Activated T-cell treated with anti-CD3 and anti-CD28 coated beads for 1 hour (primary cell): ENCODE measurements at places on chromosomes 7 and 10.

DNA sequence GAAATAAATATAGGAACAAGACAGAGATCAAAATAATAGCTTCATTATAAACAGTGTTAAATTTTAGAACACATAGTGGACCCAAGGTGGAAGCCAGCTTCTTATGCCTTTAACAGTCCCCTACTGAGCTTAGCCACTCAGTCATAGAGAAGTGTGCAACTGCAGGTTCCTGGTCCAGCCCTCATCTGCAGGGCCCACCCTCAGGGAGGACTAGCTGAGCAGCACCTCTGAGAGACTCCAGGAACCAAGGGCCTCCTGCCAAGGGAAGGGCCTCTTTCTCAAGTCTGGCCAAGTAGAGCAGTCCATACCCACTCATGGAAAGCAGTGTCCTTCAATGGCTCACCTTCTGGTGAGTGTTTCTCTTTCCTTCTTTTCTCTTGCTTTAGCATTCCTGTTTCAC lies 173.7 kb upstream of the PRPS1L1 start:
- no peak for DNase-seq

- no peak for DNase-seq
These were observed 271.0 kb upstream of the COBL start for GRCh38 chr7:51587604-51588003.

GRCh38 chr10:60208676-60209269 lies 180.9 kb downstream of the ANK3 start:
- no peak for DNase-seq

- no peak for DNase-seq
These were observed 37.2 kb downstream of the TMEM120A start for GRCh38 chr7:75957021-75957736.

DNA sequence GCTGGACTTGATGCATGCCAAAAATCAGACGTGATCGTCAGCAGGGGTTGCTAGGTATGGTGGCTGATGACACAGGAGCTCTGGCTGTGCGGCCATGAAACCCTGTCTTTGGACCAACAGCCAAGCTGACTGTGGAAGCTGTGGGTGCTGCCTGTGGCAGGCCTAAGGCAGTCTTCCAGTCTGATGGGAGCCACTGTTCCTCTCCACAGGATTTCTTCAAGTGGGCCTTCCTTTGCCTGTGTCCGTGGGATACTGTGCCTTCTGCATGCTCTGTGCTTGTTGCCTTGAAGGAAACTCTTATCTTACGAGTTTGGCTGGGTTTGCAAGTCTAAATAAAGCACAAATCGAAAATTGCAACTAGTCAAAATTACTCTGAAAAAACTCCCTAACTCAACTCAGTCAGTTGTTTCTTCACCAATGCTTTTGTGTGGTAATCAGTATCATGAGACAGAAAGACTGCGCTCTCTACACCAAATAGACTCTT lies 101.9 kb upstream of the PDLIM1 start:
- no peak for DNase-seq

DNA sequence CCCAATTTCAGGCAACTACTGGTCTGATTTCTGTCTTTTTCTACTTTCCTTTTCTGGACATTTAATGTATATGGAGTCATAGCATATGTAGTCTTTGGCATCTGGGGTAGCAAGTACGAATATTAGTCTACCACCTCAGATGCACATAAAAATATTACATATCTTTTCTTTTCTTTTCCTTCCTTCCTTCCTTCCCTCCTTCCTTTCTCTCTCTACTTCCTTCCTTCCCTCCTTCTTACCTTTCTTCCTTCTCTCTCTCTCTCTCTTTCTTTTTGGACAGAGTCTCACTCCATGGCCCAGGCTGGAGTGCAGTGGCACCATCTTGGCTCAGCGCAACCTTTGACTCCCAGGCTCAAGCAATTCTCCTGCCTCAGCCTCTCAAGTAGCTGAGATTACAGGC lies 4.0 kb upstream of the OPTN start:
- DNase-seq = no peak

GRCh38 chr10:48899781-48900180 lies 39.9 kb downstream of the LRRC18 start:
- no peak for DNase-seq

- no peak for DNase-seq
These were observed 5.5 kb downstream of the PPA1 start for GRCh38 chr10:70227548-70228320.

- no peak for DNase-seq
These were observed 55.3 kb downstream of the EXOC6 start for GRCh38 chr10:92903633-92904032.

- DNase-seq = no peak
These were observed 12.8 kb downstream of the ZMIZ2 start for GRCh38 chr7:44761207-44762161.

DNA sequence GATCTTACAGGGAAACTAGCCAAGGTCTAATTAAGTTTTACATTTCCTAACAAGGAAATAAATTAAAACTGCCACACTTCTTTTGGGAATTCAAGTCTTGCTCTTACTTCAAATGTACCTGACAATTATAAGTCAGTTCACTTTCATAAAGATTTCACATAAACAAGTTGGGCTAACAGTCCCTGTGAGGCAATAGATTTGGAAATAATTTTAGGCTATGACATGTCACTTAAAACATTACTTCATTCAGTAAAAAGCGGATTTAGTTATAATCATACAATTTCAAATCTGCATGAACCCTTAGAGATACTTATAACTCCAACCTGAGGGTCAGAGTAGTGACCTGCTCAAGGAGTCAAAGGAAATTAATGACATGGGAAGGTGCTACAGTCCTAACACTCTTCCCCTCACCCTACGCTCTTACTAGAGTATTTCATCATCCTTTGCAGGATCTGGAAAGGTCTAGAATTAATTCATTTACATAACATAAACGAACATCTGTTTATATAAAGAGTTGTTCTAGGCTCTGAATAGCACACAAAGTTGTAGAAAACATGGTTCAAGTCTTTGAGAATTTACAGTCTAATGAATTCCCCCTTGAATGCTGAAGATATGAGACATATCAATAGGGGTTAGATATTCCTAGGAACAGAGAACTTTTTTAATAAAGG lies 32.3 kb upstream of the DNAJB12 start:
- DNase-seq = no peak

DNA sequence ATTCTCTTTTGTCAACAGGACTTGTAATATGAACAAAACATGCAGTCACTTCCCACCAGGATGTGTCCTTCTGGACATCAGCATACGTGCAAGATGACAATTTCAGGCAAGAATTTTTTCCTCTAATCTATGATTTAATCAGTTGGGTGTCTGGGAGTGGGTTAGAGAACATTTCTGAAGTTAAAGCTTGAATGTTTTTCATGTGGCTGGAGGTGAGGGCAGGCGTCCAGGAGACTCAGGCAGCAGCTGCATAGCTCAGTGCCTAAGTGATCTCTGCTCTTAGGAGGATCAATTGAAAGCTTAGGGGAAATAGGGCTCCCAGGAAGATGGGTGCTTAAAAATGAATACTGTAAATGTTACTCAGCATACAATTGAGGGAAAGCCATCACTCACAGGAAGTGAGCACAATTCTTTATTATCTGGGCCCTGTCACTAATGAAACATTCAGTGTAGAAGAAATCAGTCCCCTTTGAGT lies 457.6 kb upstream of the KLF6 start:
- DNase-seq = no peak

GRCh38 chr7:157558516-157558874 lies 221.7 kb downstream of the DNAJB6 start:
- DNase-seq = no peak

- DNase-seq = no peak
These were observed 30.2 kb downstream of the SLC39A12 start for GRCh38 chr10:17981766-17982380.

GRCh38 chr7:151425670-151426440 lies 14.1 kb downstream of the CRYGN start:
- DNase-seq = no peak

- DNase-seq = no peak
These were observed 35.2 kb downstream of the EEPD1 start for GRCh38 chr7:36188266-36188665.

DNA sequence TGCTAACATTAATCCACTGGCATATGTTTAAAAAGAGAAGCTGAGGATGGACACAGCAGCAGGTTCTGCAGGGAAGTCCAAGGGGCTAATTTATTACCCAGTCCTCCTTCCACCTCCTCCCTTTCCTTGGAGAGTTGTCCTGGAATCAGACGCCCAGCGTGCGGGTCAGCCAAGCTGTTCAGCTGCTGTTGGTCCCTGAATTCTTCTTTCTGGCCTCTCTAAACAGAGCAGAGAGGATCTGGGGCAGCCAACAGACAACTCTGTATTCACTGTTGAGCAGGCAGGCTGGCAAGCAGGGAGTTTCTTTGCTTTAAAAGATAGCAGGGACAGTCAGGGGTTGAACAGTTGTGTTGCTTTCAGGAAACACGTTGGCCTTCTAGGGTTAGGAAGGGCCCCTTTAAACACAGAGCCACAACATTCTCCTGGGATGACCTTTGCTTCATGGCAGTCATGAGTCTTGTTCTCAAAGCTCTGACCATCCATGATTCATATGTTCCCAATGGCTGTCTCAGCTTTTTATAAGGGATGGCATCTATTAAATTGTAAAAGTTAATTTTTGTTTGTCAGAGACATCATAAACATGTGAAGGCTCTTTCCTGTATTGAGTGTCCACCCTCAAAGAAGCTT lies 217.0 kb downstream of the CREB5 start:
- DNase-seq = no peak

DNA sequence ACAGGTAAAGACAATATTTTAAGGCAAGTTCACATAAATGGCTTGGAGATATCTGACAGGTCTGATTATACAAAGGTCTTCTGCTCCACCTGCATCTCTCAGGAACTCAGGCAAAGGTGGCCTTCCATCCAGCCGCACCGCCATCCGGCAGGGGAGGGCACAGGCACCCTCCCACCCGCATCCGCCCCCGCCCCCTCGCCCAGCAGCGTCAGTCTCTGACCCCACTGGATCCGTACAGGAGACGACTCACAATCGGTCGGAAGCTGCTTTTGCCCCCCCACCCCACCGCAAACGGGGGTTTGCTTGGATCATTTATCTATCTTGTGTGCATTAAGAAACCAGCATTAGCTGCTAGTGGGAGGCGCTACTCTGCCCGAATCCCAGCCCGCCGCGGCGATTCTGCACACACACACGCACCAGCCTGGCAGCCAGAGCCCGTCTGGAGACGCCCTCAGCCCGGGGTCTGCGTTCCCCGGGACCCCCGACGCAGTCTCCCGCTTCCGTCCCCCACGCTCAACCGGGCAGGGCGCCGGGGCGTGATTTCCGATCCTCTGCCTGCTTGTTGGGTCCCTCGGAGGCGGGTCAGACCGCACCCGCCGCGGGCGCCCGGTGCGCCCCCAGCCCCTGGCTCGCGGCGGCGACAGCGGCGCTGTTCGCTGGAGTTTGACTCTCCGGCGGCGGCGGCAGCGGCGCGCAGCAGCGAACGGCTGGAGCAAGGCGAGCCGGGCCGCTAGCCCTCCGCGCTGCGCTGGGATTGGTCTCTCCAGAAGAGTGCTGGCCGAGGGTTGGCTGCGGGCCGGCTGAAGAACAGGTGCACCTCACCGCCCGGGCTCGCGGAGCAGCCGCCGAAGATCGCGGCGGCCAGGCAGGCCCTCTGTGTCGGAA lies 820 bp upstream of the NRG3 start:
- DNase-seq = no peak

GRCh38 chr10:49356944-49357343 lies 38.9 kb downstream of the DRGX start:
- no peak for DNase-seq

- no peak for DNase-seq
These were observed 3.4 kb downstream of the MMRN2 start for GRCh38 chr10:86953747-86954680.

DNA sequence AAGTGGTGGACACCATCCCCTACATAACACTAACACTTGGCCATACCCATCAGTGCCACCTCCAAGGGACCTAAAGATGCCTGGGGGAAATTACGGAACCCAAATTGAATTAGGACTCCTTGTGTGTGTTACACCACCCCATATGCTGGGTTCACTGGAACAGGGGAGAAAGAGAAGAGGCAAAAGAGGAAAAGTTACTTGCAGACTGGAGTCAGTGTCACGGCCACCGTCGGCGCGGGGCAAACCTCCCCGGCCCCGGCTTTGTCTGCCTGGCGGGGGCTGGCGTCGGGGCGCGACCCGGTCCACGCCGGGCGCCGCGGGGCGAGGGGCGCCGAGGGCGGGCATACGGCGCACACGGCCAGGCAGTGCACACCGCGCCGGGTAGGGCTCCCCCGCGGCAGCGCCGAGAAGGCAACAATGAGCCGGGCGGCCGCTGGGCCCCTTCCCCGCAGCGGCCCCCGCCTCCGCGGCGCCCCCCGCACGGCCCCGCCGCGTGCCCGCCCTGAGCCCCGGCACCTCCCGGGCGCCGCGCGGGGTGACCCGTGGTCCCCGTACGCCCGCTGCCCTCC lies 171.1 kb downstream of the FAM107B start:
- no peak for DNase-seq

DNA sequence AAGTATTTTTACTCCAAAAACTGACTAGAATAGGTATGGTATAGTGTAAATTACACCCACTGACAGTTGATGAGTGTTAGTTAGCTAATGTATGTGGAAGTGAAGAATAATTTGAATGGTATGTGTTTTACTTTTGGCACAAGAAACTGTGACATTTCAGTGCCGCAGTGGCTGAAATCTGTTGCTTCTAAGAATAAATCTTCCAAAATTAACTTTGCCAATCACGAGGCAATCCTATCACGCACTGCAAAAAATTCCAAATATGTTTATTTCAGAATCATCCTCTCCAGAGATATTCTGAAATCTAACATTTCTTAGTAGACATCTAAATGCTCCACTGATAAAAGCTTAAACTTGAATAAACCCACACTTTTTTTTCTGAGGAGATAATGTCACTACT lies 61.2 kb downstream of the PCLO start:
- no peak for DNase-seq

- DNase-seq = no peak
These were observed 85.9 kb downstream of the CDK6 start for GRCh38 chr7:92750447-92750839.

- DNase-seq = no peak
These were observed 228.2 kb downstream of the CHRM2 start for GRCh38 chr7:137096607-137097006.

GRCh38 chr10:125462845-125463244 lies 220.1 kb downstream of the TEX36 start:
- DNase-seq = no peak

- no peak for DNase-seq
These were observed 187.4 kb downstream of the MGMT start for GRCh38 chr10:129654461-129654860.

DNA sequence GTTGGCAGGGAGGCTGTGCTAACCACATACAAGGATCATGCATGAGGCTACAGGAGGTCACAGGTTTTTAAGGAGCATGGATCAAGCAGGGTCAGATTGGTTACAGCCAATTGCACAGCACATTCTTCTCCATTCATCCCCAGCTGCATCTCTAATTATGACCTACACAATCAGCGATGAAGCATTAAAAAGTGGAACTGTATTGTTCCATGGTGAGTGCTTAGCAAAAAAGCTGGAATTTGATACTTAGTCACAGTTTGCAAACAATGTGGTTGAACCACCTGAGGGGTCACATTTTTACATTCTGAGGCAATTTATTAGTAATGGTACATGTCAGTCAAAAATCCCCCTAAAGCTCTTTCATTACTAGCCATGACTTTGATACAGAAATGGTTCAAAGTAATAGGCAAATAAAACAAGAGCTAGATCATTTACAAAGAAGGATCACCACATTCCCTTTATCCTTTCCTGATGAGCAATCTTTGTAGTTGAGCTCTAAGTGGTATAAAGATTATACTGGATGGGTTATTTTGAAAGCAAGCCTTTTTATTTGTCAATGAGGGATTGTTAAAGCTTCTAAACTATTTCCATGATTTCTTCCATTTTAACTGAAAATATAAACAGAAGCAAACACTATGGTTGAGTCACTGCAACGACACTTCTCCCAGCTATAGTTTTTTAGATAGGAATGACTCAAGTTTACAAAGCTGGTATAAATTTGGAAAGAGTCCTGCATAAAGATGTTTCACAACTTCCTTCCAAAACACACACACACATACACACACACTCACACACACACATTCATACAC lies 217.8 kb upstream of the SEMA3A start:
- DNase-seq = no peak
